ENCODE measurements at places on chromosomes 3 and 15.

- DNase-seq, result no peak
Measured at GRCh38 chr3:123781571-123782275, 102.4 kb downstream of the MYLK start.

GRCh38 chr3:159843840-159844730 lies 144.6 kb upstream of the IL12A start:
- no peak for DNase-seq

DNA sequence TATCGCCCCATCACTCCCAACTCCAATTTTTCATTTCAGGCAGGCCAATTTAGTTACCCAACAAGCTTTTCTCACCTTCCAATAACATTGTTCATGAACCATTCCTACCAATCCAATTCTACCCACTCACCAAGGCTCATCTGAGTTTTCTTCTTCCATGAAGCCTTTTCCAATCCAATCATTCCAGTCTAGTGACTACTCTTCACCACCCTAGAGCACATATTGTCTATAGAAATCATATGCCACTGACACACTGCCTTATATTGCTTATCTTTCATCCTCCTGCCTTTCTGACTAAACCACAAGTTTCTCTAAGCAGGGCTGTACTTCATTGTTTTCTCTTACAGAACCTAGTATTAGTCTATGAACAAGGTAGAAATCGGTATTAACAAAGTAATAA lies 11.4 kb downstream of the CCDC14 start:
- DNase-seq, result no peak

DNA sequence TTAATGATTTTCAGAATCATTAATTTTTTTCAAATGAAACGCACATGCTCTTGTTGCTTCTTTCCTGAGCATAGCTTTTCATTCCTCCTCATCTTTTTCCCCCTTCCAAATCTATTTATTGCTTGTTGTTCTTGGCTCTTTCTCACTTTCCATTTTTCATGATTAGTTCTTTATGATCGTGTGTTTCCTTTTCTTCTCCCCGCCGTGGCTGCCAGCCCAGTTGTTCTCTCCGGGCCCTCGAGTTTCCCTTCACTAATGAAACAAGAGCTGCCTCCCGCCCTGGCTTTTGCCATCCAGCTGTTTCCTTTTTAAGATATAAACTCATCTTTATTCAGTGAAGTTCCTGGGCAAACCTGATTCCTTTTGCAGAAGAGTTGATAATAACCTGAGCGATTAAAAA lies 170.2 kb upstream of the NR2F2 start:
- no peak for DNase-seq

DNA sequence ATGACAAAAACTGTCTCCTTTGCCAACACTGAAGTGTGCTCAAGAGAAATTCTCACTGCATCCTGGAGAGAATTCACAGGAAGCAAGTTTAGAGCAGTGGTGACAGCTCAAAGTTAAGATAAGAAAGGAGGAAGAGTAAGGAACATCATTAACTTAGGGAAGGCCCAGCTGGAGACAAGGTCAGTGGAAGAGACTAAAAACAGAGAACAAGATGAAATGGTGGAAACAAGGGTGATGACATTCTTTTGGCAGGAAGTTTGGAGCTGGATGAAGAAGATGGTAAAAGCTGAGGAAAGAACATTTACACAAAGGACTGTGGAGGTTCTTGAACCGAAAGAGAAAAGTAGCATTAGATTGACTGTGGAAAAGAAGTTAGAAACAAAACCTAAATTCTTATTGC lies 6.7 kb upstream of the SUCLG2 start:
- DNase-seq, result no peak

- DNase-seq, result no peak
Measured at GRCh38 chr15:74845208-74845568, 2.2 kb upstream of the ULK3 start.

DNA sequence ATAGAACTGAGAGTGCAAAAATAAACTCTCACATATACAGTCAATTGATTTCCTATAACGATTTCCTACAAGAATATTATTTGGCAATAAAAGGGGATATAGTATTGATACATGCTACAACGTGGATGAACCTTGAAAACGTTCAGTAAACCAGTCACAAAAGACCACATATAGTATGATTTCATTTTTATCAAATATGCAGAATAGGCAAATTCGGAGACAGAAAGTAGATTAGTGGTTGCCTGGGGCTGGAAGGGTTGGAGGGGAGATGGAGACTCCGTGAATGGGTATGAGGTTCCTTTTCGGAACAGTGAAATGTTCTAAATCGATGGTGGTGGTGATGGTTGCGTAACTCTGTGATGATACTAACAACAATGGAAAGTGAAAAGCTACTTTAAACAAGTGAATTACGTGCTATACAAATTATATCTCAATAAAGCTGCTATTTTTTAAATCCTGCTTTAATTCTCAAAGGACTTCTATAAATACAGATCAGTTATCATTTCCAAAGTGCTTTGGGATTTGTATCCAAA lies 6.0 kb downstream of the APOD start:
- DNase-seq, result no peak

DNA sequence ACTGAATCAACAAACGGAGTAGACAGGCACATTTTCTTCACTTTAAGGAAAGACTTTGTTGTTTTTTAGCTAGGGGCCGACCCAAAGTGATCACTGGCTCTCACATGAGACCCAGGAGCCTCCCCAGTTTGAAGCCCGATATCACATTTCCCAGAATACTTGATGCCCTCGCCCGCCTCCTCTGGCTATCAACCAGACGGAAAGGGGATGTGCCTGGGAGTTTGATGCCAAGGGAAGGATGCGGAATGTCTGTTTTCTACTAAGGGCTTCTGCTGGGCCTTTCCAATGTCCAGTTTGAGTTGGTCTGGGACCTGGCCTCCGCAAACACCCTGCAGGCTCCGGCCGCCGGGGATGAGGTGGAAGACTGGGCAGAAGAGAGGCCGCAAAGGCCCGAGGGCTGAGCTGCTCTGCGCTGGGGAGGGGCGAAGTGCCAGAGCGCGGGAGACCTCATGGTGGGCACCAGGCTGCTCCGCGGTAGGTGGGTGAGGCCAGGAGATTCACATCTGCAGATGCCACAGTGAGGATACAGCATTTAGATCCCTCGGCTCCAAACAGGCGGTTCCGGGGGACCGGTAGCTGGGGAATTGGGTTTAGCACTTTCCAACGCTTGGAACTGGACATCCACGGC lies 491 bp upstream of the ZNF774 start:
- DNase-seq, result no peak

- no peak for DNase-seq
Measured at GRCh38 chr15:52124270-52124880, 11.8 kb upstream of the BCL2L10 start.

DNA sequence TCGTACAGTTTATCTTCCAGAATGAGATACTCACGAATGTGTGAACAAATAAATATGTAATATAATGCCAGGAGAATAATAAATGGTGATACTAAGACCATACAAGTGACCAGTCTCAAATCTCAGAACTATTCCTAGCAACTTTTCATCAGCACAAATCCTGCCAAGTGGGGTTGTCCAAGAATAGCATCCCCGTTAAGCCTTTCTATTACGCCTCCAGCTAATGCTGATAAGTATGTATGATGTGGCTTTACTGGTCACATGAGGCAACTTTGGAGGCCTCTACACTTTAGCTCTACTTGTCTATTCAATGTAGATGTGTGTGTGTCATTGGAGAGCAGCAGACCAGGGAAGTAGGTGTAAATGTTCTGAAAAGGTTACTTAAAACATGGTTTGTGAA lies 129.5 kb downstream of the KCNMB2 start:
- DNase-seq, result no peak

GRCh38 chr3:184466413-184466960 lies 86.6 kb downstream of the CHRD start:
- DNase-seq, result no peak

DNA sequence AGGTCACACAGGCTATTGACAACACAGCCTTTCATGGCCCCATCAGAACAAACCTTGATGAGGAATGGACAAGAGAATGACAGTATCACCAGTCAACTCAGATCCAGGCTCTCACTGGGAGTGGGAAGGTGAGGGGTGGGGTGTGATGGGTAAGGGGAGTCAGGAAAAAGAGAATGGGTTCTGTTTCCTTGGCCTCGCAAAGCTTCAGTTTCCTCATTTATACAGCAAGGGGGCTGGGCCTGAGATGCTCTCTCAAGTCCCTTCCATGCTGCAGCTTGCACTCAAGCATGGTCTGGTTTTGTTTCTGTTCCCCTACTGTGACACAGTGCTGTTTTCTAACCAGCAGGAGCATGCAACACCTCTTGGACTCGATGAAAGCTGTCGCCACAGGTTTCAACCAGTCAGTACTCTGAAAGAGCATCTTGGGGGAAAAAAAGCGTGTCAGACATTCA lies 65.7 kb upstream of the IL12A start:
- peak; percentile 76 for DNase-seq

- DNase-seq, result no peak
Measured at GRCh38 chr15:85500729-85501128, 120.3 kb downstream of the AKAP13 start.

DNA sequence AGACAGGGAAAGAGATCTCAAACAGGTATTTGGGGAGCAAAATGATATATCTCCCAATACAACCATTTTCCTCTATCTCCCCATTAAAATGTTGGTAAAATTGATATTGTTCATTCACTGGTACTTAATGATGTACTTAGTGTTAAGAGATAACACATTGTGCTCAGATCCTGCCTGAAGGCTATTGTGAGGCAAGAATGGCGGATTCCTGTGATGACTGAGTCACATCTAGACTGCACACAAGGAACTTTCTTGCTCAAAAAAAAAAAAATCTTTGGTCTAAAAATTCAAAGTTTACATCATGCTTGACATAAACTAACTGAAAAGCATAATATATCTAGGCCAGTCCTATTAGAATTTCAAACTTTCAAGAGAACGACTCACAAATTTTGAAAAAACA lies 171.1 kb upstream of the TTC14 start:
- DNase-seq, result no peak

- no peak for DNase-seq
Measured at GRCh38 chr3:55069950-55070349, 142.1 kb upstream of the LRTM1 start.

GRCh38 chr15:68415501-68416157 lies 16.3 kb downstream of the ITGA11 start:
- DNase-seq, result no peak

GRCh38 chr3:57958642-57959422 lies 49.4 kb upstream of the FLNB start:
- DNase-seq, result no peak

GRCh38 chr15:80015156-80015555 lies 44.2 kb upstream of the BCL2A1 start:
- no peak for DNase-seq

DNA sequence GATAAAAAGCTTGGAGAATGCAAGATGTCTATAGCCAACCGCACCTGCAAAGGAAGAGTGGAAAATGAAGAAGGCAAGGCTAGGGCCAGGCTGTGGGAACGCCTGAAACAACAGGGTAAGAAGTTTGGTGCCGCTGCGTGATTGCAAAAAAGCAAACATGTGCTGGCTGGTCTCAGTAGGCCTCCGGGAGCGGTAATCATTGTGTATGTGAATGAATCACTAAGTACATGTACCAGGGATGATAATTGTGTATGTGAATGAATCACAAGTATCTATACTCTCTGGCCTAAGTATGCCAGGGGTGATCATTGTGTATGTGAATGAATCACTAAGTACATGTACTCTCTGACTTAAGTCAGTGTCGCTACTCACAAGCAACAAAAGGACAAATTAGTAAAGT lies 40.3 kb upstream of the PARL start:
- no peak for DNase-seq

DNA sequence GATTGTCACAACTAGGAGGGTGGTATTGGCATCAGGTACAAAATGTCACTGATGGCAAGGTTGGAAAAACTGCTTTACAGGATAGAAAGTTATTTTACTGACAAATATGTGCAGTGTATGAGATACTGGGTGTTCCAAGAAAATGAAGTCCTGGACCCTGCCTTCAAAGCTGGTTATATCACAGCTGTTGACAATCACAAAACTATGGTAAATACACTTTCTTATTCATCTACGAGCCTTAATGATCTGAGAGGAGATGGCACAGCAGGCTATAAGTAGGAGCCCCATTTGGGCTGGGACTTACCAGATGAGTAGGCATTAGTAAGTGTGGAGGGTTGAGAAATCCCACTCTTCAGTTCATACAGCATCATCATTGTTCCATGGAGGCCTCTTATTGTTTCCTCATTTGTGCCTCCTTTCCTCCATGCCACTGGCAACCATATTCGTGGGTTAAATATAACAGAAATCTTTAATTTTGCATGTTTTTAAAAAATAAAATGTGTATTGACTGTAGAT lies 66.9 kb downstream of the CMTM8 start:
- no peak for DNase-seq

GRCh38 chr3:66322436-66322835 lies 101.6 kb downstream of the SLC25A26 start:
- no peak for DNase-seq

GRCh38 chr3:53231532-53232511 lies 24.0 kb downstream of the TKT start:
- no peak for DNase-seq

DNA sequence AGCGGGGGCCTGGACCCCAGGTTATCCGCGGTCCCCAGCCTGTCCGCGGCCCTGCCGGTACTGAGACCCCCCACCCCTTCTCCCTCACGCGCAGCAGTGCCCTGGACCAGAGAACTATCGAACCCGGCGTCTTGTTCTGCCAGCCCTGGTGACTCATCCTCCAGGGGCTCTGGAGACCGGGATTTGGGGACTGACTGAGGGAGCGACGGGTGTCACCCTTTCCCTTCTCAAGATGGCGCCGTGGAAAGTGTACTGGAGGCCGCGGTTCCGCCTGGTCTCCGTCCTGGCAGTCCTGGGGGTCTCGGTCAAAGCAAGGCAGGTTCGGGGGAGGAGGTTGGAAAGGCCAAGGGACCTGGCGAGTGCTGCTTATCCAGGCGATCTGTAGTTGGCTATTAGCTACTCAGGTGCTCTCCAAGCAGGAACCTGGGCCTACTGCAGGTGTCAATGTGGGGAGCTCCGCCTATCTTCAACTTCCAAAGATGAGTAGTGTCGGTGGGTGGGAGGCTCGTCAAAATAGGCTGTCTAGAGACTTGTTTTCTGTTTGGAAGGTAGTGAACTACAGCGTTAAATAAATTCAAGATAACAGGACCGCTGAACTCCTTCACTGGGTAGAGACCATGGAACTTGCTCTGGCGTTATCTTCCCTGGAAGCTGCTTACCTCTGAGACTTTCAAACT lies 790 bp downstream of the RAB5A start:
- peak; percentile 43 for DNase-seq
